ENCODE measurements at places on chromosomes 1 and 21.

DNA sequence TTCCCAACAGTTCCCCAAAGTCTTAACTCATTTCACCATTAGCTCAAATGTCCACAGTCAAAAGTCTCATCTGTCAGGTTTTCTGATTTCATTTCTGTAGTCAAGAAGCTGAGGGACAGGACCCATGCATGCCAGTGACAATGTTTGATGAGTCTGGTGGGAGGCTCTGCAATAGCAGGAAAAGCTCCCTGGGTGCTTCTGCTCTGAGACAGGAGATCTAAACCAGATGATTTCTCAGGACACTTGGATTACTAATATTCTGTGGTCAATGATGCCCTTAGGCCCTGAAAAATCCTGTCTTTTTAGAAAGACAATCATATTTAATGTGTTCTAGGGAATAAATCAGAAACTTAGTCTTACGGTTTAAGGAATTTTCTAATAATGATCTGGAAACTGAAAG is 56.4 kb downstream of the PCBP3 start:
- DNase-seq: no peak

DNA sequence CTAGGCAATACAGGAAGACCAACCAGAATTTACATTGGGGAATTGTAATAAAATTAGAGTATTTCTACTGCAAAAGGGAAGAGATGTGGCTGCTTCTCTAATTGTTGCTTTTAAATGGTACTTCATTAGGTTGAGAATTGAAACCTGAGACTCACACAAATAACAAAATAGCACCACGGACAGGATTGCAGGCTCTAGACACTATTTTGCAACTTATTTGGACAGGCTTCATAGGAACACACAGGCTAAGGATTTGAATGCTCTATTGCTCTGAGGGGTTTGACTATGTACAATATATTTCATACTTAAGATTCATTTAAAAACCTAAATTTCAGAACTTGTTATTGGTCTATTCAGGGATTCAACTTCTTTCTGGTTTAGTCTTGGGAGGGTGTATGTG is 79.6 kb downstream of the ATP1B1 start:
- DNase-seq: no peak

DNA sequence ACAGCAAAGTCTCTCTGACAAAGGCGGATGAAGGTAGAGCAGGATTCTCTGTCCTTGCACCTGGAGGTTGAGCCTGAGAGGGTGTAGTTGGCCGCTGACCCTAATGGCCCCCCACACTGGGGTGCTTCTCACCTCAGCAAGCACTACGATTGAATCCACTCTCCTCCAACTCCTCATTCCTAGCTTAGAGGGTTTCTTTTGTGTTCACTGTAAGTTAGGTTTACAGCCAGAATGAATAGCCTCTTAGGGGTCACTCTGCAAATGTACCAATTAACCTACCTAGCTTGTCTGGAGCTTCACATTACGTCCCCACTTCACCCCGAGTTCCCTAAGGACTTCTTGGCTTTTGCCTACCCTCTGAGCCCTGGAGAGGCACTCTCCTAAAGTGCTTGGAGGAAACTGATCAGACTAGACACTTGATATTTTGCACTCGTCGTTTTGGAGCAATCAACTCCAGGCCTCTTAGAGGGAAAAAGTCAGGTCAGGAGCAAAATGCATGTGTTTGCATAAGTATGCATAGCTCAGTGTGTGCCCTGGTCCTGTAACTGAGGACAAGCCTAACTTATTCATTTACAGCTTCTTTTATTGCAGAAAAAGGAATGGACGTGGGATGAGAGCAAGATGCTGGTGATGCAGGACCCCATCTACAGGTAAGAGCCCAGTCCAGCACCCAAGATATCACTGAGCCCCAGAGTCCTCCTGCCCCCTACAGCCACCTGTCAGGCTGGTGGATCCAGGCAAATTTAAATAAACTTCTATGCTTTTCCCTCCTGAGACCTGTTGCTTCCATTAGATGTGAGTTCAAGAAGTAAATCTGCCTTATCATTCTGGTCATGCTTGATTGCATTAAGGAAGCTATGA is 76.4 kb downstream of the SPATA46 start:
- DNase-seq: no peak

GRCh38 chr1:30099587-30100523 is 623.5 kb downstream of the MATN1 start:
- no peak for DNase-seq

DNA sequence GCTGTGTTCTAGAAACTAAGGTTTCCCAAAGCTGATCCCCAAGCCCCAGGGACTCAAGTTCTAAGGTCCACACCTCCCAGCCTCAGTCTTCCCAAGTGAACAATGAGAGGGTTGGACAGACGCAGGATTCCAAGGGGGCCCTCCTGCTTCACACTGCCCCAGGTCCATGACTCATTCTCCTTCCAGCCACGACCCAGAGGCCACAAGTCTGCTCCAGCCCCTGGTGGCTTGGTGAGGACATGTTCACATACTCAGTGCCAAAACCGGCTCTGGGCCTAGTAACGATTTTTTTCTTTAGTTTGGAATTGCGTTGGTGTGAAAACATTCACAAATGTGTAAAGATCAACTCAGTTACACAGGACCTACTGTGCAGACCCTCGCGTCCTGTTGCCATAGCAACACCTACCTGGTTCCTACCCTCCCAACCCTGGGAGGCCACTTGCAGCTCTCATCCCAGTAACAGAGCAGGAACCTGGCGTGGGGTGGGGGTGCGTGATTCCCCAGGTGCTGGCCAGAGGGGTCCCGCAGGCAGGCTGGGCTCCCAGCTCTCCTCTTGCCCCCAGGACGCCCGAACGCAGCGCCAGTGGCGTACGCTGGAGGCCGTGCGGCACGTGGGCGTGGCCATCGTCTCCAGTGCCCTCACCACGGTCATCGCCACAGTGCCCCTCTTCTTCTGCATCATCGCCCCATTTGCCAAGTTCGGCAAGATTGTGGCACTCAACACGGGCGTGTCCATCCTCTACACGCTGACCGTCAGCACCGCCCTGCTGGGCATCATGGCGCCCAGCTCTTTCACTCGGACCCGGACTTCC is 57.0 kb downstream of the DISP3 start:
- no peak for DNase-seq

DNA sequence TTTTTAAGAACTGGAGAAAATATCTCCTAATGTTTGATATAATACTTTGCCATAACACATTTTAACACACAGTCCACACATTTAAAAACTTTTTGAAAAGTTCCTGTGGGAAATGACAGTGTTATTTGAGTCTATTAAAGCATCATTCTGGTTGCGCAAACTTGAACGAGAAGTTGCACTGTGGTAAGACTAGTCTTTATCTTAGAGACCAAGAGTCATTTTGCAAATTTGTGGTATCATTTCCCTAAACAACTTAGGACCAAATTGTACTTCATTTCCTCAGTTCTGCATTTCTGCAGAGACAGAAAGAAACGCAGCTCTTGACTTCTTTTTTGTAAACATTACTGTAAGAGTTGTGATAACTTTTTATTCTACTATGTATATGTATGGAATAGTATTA is at the start of gene RGS18:
Gene RGS18 (plus strand): TSS at position 282 of the 400 bp plus-strand sequence. CDS start 176 bp downstream, outside the sequence.
- DNase-seq: no peak

DNA sequence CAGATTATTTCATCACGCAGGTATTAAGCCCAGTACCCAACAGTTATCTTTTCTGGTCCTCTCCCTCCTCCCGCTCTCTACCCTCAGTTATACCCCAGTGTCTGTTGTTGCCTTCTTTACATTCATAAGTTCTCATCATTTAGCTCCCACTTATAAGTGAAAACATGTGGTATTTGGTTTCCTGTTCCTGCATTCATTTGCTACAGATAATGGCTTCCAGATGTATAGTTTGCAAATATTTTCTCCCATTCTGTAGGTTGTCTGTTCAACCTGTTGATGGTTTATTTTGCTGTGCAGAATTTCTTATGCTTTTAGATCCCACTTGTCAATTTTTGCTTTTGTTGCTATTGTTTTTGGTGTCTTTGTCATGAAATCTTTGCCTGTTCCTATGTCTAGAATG is 21.1 kb upstream of the KCNH1 start:
- no peak for DNase-seq

DNA sequence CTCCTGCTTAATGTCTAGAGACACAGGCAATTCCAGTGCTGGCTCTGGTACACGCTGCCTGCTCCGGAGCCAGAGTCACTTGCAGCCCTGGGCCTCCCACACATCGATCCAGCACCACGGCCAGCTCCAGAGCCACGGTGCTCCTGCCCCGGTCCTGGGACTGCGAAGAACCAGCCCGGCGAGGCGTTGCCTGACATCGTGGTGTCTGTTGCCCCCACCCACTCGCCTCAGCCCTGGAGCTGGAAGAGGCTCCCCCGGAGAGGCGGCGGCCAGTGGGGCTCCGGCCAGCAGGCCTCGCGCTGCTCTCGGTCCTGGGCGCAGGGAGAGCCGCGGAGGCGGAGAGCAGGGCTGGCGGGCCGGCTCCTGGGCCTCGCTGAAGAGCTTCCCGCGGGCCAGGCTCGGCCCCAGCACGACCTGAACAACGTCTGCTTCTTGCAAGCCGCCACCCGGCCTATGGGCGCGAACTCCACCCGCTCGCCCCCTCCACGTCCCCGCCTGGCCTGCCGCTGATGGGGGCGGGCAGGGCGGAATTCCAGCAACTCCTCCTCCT is 364.8 kb downstream of the CEP170 start:
- no peak for DNase-seq
